RKO (cell line): ENCODE measurements at places on chromosomes 12 and 14.

DNA sequence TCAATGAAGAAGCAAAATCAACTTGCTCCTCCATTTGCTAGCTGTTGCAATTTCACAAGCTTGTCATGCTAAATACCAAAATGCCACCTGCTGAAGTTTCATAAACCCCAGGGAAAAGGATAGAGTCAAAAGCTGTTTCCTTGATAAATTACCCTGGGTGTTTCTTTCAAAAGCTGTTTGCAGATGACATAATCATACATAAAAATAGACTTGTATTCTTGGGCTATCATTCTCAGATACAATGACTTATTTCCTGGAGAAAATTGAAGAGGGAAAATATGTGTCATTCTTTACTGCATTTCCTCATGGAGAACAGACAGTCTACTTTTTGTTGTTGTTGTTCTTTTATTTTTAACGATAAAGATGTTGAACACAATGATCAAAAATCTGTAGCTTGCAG, 119.2 kb downstream of the GALC start:
- no peak for DNase-seq

DNA sequence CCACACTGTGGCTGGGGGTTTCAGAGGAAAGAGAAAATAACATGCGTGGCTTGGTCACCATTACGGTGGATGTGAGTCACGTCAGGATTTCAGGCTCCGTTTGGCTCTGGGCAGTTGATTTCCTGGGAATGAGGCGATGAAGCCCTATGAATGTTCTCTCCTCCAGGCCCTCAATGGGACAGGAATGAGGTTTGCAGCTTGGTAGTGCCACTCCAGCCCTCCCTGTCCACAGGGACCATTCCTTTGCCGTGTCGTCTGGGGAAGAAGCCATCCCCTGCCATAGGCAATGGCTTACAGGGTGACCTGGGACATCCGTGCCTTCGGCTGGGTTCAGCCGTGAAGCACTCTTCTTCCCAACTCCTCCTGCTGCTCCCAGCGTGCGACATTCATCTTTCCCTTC, 95.0 kb downstream of the FBXL14 start:
- DNase-seq, result no peak

DNA sequence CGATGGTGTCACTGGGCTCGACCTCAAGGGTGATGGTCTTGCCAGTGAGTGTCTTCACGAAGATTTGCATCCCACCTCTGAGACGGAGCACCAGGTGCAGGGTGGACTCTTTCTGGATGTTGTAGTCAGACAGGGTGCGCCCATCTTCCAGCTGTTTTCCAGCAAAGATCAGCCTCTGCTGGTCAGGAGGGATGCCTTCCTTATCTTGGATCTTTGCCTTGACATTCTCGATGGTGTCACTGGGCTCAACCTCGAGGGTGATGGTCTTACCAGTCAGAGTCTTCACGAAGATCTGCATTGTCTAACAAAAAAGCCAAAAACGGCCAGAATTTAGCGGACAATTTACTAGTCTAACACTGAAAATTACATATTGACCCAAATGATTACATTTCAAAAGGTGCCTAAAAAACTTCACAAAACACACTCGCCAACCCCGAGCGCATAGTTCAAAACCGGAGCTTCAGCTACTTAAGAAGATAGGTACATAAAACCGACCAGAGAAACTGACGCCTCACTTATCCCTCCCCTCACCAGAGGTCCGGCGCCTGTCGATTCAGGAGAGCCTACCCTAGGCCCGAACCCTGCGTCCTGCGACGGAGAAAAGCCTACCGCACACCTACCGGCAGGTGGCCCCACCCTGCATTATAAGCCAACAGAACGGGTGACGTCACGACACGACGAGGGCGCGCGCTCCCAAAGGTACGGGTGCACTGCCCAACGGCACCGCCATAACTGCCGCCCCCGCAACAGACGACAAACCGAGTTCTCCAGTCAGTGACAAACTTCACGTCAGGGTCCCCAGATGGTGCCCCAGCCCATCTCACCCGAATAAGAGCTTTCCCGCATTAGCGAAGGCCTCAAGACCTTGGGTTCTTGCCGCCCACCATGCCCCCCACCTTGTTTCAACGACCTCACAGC, 717 bp downstream of the UBC start:
- DNase-seq, result peak; percentile 91

DNA sequence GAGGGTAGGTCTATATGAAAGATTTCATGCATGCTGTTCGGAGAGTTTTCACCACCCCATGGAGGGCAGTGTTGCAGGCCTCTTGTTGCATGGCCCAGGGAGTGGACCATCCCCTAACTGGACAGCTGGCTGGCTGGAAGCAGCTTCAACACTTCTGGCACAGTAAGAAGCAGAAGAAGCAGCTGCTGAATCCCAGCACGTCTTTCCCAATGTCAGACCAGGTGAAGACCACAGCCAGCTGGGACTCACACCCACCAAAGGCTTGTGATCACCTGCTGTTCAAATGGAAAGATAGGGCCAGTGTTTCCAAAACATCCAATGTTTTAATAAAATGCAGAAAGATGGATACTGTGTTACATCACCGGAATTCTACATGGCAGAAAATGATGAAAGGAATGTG, 1423.6 kb downstream of the AACS start:
- no peak for DNase-seq

GRCh38 chr14:79630288-79630960, 580.9 kb downstream of the DIO2 start:
- no peak for DNase-seq
